Fibroblast of pulmonary artery (primary cell): ENCODE measurements at places on chromosomes 2 and 18.

DNA sequence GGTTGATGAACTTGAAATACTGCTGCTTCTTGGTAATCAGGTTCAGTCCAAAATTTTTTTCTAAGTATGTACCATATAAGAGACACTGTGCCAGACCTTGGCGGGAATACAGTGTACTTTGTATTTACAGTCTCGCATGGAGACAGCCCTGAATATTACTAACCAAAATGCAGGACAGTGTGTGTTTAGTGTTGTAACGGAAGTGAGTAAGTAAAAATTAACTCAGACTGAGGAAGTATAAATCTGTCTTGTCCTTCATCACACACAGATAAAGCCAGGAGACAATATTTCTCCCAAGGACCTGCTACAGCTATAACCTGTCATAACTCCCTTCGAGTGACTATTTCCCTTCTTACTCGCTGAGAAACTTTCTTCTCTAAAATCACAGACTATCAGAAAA lies 76.9 kb downstream of the ACTR3 start:
- DNase-seq, result peak; percentile 66

DNA sequence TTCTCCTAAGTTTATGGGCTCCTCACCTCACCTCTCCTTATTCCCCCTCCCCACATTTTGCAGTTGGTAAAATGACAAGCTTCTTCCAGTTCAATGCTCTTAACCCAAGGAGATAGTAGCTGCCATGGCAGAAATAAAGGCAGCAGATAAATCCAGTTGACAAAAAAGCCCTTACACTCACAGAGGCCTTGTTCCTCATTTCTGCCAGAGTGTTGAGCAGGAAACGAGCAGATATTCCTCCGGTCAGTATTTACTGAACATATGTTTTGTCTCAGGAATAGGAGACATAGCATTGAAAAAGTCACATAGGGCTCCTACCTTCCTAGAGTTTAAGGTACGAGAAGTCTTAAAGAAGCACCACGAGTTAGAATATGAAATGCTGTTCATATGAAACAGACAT lies 493.7 kb upstream of the TNP1 start:
- DNase-seq, result no peak

DNA sequence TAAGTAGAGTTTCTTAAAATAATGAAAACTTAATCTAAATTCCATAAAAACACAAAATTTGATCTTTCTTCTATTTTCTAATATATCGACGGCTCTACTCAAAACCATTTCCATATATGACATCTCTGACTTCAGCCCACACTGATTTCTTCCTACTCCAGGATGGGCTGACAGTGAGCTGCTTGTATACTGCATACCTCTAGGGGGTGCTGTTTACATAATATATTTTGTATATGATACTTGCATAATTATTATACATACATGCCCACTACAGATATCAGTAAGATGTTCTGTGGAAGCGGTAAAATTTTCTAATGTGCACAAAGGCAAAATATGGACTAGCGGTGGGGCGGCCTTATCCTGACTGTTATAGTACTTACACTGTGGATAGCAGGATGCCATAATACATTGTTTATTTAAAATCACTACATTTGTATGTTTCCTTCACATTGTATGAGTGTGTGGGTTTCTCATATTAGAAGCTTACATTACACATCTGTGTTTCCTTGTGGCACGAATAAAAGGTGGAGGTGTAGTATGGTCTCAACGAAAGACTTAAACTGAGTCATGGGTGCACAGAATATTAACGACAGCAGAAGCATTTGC lies 66.1 kb upstream of the NXPH2 start:
- DNase-seq, result peak; percentile 35

DNA sequence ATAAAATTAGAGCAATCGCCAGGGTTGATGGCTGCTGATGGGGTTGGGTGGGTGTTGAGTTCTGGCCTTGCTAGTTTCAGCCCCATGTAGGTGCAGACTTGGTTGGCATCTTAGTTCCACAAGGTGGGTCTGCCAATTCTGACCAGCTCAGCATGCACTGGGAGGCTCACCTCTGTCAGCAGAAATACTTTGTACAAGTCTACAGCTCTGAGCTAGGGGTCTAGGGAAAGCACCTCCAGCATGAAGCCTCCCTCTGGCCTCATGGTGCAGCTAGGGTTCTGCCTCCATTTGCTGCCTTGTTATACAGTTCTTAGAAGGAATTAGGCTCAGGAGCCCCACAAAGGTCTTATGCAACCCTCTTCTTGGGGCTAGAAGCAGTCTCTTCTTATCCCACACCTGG lies 278.9 kb upstream of the HDAC4 start:
- DNase-seq, result no peak

DNA sequence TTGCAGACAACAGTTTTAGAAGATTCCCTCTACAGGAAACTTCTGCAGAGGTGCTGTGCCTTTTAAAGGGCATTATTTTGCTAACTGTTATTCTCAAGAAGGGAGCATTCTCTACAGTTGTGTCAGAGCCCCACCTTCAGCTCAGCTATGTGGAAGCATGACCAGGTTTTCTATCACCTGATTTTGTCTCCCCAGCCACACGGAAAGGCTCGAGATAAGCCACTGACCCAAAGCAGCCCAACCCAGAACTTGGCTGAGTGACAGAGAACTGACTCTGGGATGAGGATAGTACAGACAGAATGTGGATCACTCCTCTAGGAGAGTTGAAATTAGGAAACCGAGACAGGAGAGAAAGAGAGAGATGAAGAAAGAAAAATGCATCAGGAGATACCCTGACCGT lies 10.7 kb downstream of the COL4A4 start:
- no peak for DNase-seq

DNA sequence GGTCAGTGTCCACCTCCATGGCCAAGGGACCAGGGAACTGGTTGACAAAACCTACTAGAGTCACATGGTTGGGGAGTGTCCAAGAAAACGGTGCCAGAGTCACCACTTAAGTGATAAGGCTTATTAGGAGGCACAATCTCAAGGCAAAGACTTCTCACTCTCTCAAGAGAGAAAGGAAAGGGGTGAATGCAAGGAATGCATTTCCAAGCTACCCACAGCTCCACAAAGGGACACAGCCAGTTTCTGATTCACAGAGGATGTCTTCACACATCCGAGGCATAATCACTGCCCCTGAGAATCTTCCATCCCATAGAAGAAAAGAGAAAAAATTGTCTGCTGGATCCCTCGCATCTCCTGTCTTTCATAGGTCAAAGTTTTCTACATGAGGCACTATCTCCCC lies 269.3 kb downstream of the TNS1 start:
- no peak for DNase-seq

DNA sequence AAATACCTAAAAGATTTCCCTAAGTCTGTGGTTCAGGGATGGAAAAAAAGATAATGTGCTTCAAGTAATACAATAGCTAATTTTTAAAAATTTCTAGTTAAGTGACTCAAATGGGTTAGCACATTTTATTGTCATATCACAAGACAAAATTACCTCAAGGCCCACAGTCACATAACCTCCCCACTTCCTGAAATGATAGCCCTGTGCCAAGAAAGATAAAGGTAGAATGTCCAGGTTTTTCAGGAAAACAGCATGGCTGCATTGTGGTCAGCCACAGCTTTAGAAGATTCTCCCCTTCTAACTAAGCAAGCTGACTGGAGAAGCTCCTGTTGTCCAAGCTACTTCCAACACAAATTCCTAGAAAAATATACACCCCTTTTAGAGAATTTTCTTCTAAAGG lies 127.1 kb upstream of the SLC35G4 start:
- peak; percentile 6 for DNase-seq

GRCh38 chr2:173797586-173798263 lies 167.4 kb downstream of the SP3 start:
- DNase-seq, result no peak

DNA sequence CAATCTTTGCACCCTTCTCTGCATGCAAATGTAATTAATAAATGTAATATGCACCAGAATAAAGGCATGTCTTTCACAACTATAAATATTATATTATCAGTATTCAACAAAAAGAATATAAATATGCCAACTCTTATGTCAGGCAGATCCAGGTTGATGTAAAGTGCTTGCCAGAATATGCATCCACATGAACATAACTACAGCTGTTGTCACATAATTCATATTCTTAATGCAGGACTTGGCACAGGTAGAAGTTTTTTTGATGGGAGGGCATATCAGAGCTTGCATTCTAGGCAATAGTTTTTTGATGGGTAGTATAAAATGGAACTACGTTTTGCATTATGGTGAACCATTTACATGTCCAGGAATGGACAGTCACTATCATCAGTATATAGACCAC lies 544.3 kb downstream of the ZNF804A start:
- no peak for DNase-seq

DNA sequence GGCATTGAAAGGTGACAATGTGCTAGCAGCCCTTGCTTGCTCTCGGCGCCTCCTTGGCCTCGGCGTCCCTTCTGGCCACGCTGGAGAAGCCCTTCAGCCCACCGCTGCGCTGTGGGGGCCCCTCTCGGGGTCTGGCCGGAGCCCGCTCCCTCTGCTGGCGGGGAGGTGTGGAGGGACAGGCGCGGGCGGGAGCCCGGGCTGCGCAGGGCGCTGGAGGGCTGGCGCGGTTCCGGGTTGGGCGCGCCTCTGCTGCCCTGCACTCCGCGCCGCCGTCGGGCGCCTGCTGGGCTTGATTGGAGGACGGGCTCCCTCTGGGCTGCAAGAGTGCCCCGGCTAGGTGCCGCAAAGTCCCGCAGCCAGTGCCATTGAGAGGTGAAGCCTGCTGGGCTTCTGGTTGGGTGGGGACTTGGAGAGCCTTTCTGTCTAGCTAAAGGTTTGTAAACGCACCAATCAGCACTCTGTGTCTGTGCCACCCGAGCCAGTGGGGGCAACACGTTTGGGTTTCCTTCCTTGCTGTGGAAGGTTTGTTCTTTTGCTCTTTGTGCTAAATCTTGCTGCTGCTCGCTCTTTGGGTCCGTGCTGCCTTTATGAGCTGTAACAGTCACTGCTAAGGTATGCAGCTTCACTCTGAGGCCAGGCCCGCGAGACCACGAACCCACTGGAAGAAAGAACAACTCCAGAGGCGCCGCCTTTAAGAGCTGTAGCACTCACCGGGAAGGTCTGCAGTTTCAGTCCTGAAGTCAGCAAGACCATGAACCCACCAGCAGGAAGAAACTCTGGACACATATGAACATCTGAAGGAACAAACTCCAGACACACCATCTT lies 14.8 kb upstream of the IMP4 start:
- DNase-seq, result peak; percentile 31

- DNase-seq, result peak; percentile 42
These were observed 775.5 kb downstream of the RNF144A start for GRCh38 chr2:7692657-7693161.

- DNase-seq, result peak; percentile 30
These were observed 70.9 kb upstream of the LYPD6B start for GRCh38 chr2:148967578-148967977.

DNA sequence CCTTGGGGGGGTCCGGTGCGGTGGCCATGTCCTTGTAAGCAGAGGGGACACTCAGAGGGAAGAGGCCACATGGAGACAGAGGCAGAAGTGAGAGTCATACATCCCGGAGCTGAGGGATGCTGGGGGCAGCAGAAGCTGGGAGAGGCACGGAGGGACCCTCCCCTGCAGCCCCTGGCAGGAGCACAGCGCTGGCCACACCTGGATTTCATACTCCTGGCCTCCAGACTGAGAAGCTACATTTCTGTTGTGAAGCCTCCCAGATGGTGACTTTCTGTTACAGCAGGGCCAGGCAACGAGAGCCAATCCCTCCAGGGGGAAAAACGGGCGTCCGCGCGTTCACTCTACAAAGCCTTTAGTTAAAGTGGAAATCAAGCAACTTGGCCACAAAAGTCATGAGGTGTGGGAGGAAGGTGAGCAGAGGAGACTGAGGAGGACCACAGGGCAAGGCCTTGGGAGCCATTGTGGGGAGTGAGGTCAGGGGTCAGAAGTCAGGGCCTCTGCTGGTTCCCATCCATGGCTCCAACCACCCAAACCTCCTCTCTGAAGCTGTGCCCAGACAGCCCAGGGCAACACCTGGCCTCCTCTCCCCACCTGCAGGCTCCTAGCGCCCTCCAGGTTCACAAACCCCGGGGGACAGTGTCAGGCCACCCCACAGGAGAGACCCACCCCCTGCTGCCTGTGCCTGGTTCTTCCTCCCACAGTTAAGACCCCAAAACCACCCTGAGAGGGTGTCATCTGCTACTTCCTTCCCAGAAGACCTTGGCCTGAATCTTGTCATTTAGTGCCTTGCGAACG lies 4.5 kb upstream of the MBP start:
- no peak for DNase-seq

DNA sequence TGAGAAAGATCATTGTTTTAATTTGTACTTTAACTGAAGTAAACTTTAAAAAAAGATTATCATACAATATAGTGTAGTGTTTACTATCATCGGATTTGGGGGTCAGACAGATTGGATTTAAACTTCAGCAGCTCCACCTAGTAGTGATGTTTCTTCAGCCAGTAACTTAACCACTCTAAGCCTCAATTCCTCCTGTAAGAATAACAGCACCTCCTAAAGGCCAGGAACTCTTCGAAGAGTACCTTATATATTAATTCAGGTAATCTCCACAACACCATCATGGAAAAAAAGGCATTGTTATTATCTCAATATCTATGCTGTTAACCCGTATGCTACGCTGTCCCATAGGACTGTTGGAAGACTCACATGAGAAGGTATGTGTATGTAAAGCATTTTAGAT lies 69.0 kb upstream of the DLGAP1 start:
- no peak for DNase-seq

- DNase-seq, result no peak
These were observed 131.8 kb downstream of the FAM210A start for GRCh38 chr18:13594551-13594950.

DNA sequence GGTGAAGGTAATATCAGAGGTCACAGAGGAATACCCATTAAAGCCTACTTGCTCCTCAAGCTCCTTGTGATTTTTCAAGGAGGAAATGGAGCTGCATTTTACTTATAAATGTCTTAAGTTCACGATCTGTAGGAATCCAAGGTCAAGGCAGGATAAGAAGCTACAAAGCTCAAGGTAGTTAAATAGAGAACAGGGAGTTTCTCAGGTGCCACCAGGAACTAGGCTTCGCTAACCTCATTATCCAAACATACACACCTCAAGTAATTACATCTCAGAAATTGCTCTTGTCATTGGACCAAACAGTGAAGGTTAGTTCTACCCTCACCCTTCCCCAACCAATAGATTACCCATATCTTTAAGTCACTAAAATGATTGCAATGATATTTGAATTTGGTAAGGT lies 317.4 kb upstream of the HNRNPA3 start:
- no peak for DNase-seq

DNA sequence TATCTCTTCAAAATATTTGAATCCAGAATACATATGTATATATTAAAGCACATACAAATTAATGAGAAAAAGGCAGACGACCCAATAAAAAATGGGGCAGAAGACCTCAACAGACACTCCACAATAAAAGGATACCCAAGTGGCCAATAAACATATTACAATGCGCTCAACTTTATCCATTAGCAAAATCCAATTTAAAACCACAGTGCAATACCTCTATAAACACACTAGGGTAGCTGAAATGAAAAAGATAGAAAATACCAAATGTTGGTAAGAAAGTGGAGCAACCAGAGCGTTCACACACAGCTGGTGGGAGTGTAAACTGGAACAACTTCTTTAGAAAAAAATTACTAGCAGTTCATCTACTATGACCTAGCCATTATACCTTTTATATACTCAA lies 75.3 kb downstream of the CCDC148 start:
- no peak for DNase-seq
